ENCODE measurements at places on chromosomes 7 and 10. TPM values are rescaled to one million over a fixed set of nuclear protein-coding genes. Genes with fewer than 3 reads are reported as not detected.

GRCh38 chr10:84588971-84589370 lies 260.6 kb downstream of the CCSER2 start:
- no peaks in the 10 kb centered on the region for H3K36me3 ChIP-seq
- H3K27ac ChIP-seq = no peak overlapping the region
- DNase-seq = no peak
- no peak overlapping the region for H3K4me3 ChIP-seq
- no peaks in the 10 kb centered on the region for H3K4me1 ChIP-seq

DNA sequence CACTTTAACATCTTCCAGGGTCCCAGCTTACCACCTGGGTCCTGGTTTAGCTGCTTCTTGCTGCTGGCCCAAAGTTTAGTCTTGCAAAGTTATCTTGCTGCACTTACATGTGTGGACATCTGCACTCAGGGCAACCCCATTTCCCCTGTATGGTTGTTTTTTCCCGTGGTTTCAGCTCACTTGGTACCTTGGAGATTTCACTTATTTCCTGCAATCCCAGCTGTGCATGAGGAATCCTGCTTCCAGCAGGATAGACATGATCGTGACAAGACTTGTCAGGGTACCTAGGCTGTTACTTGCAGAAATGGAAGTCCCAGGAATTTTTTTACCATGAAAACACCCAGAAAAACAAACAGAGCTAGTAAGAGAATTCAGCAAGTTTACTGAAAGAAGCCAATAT lies 95.9 kb upstream of the LEP start:
- no peaks in the 10 kb centered on the region for H3K27me3 ChIP-seq
- H3K4me1 ChIP-seq = no peaks in the 10 kb centered on the region
- DNase-seq = no peak
- H3K4me3 ChIP-seq = no peak overlapping the region
- H3K36me3 ChIP-seq = no peaks in the 10 kb centered on the region

GRCh38 chr10:131615150-131615549 lies 285.7 kb upstream of the PPP2R2D start:
- H3K36me3 ChIP-seq = no peaks in the 10 kb centered on the region
- no peaks in the 10 kb centered on the region for H3K4me1 ChIP-seq
- H3K4me3 ChIP-seq = no peak overlapping the region
- no peak for DNase-seq

GRCh38 chr7:112134039-112134438 lies 72.2 kb downstream of the DOCK4 start:
- no peaks in the 10 kb centered on the region for H3K27me3 ChIP-seq
- no peaks in the 10 kb centered on the region for H3K36me3 ChIP-seq
- no peak for DNase-seq

GRCh38 chr10:95395947-95396449 lies 105.2 kb upstream of the PDLIM1 start:
- no peaks in the 10 kb centered on the region for H3K4me1 ChIP-seq
- H3K4me3 ChIP-seq = no peak overlapping the region
- no peak for DNase-seq

DNA sequence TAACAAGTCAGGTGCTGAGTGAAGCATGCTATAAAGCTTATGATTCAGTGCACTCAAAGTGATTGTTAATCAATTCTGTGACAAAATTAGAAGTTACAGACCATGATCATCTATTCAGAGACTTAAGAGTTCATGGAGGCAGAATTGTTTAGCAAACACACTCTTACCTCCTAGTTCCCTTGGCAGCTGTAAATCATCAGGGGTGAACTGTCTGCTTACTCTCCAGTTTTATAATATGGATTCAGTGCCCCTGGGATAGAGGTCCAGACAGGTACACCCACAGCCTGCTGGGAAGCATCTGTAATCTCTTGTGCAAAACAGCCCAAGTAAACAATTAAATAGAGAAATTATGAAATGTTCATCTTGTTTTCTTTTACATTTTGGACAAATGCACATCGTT lies 835.0 kb upstream of the COBL start:
- DNase-seq = no peak
- no peak overlapping the region for H3K27ac ChIP-seq
- no peak overlapping the region for H3K4me3 ChIP-seq
- no peaks in the 10 kb centered on the region for H3K36me3 ChIP-seq
- no peaks in the 10 kb centered on the region for H3K27me3 ChIP-seq
- H3K4me1 ChIP-seq = no peaks in the 10 kb centered on the region

GRCh38 chr7:123681561-123681960 lies 25.9 kb downstream of the LMOD2 start:
- no peaks in the 10 kb centered on the region for H3K27me3 ChIP-seq
- H3K4me1 ChIP-seq = no peaks in the 10 kb centered on the region
- H3K27ac ChIP-seq = no peak overlapping the region

GRCh38 chr10:112838784-112839481 lies 111.1 kb upstream of the TCF7L2 start:
- no peaks in the 10 kb centered on the region for H3K27me3 ChIP-seq
- no peak overlapping the region for H3K4me3 ChIP-seq
- no peaks in the 10 kb centered on the region for H3K36me3 ChIP-seq
- H3K4me1 ChIP-seq = peaks cover 47% of the 10 kb centered on the region

- no peak overlapping the region for H3K4me3 ChIP-seq
- DNase-seq = no peak
- H3K36me3 ChIP-seq = peaks cover 39% of the 10 kb centered on the region
- no peak overlapping the region for H3K27ac ChIP-seq
- no peaks in the 10 kb centered on the region for H3K27me3 ChIP-seq
Measured at GRCh38 chr10:99905971-99906370, 103.8 kb downstream of the DNMBP start.

DNA sequence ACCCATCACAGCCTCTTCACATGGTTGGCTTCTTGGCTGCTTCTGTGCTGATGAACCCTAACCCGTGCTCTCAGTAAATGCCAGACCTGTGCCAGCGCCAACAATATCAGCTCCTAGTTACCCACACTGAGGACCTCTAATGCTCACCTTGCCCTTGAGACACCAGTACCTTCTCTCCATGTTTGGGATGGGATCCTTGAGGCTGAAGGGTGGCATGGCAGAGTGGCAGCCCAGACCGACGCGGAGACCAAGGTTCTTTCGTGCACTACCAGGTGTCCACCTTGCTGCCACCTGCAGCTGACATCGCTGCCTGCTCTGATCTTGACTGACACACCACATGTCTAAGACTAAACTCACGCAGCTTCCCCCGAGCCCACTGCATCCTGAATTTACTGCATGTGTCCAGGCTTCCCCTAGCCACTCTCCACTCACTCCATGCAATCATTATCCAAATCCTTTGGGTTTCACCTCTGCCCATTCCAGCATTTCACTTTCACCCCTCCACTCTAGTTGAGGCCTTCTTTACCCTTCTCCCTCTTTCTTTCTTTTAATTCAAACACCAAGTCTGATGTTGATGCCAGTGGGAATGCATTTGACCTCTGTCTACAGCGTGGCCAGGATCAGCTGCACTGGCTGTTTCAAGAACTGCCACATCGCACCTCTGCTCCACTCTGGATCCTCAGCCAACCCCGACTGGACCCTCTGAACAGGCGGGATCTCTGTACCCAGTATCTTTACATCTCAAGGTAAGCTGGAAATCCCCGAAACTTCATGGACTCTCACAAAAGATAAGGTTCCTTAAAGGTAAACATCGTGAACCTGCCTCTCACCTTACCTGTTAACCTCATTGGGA lies 294.9 kb downstream of the GLRX3 start:
- H3K36me3 ChIP-seq = no peaks in the 10 kb centered on the region
- no peak overlapping the region for H3K27ac ChIP-seq
- H3K4me1 ChIP-seq = no peaks in the 10 kb centered on the region
- no peak overlapping the region for H3K4me3 ChIP-seq
- DNase-seq = no peak

DNA sequence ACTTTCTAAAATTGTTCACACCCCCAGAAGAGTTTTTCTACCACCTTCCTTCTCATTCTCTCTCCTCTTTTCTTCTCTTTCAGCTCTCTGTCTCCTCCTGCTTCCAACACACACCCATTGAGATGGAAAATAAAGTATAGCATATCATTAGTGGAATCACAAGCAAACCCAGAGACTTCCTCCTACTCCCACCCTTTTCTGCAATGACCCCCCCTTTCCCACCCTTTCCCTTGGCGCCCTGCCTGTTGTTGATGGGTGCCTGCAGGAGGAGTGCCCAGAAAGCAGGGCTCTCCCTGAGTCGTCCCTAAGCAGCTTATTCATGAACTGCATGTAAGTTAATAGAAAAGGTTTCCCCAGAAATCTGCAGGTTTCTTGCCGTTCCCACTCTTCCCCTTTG lies 300.0 kb downstream of the PLXNA4 start:
- H3K27ac ChIP-seq = no peak overlapping the region
- no peaks in the 10 kb centered on the region for H3K36me3 ChIP-seq
- no peak for DNase-seq
- H3K4me3 ChIP-seq = no peak overlapping the region
- H3K4me1 ChIP-seq = no peaks in the 10 kb centered on the region
- no peaks in the 10 kb centered on the region for H3K27me3 ChIP-seq

GRCh38 chr7:154627646-154628290 lies 375.2 kb downstream of the PAXIP1 start:
- no peaks in the 10 kb centered on the region for H3K4me1 ChIP-seq
- no peak for DNase-seq
- H3K4me3 ChIP-seq = no peak overlapping the region
- no peaks in the 10 kb centered on the region for H3K27me3 ChIP-seq
- no peaks in the 10 kb centered on the region for H3K36me3 ChIP-seq

ZNF398 gene
- 6.5 TPM for total RNA-seq

PLXNA4 gene
- total RNA-seq = 0.90 TPM

TRIM74 gene
- 0.88 TPM for total RNA-seq

PLCE1 gene
- 0.61 TPM for total RNA-seq

MOGAT3 gene
- total RNA-seq = 16.7 TPM

ARHGEF35 gene
- 4.8 TPM for total RNA-seq

SLC18A3 gene
- not detected for total RNA-seq

NPFFR1 gene
- total RNA-seq = not detected
